Foreskin fibroblast (primary cell): ENCODE measurements at places on chromosomes 3 and 15.

DNA sequence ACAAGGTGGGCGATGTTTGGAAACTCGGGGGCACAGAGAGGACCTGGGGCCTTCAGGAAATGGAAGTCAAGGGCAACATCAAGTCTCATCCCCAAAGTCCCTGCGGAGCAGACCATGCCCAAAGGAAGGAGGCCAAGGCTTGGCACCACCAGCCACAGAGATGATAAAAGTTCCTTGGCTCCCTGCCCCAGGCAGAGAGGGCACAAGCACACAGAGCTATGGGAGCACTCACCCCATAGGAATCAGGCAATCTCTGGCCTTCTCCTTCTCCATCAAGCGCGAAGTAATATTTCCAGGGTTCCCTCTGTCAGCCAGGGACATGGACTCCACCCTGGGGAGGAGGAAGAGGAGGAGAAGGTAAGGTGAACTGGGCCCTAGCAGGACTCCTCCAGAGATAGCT lies 7.9 kb downstream of the ACAA1 start:
- DNase-seq = no peak

GRCh38 chr3:18892756-18893155 lies 255.6 kb upstream of the KCNH8 start:
- DNase-seq = no peak

- DNase-seq = no peak
These were observed 208.8 kb upstream of the CTDSPL start for GRCh38 chr3:37652851-37653250.

DNA sequence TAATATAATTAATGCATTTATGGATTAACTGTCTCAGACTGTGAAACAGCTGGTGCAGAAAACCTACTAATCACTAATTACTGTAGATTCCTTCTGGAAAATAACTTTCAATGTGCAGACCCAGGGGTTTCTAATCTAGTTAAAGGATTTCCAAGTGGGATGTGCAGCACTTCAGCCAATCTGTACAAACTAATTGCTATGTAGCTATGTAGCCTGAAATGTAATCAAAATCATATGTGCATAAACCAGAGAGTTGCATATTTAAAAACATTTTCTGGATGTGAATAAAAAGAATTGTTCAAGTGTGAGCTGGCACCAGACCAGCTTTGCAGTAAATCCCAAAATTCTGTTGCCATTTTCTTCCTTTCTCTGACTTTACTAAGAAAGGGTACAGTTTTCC lies 127.5 kb upstream of the CD96 start:
- DNase-seq = peak; percentile 2

GRCh38 chr3:114447950-114448479 lies 154.2 kb downstream of the TIGIT start:
- DNase-seq = no peak

DNA sequence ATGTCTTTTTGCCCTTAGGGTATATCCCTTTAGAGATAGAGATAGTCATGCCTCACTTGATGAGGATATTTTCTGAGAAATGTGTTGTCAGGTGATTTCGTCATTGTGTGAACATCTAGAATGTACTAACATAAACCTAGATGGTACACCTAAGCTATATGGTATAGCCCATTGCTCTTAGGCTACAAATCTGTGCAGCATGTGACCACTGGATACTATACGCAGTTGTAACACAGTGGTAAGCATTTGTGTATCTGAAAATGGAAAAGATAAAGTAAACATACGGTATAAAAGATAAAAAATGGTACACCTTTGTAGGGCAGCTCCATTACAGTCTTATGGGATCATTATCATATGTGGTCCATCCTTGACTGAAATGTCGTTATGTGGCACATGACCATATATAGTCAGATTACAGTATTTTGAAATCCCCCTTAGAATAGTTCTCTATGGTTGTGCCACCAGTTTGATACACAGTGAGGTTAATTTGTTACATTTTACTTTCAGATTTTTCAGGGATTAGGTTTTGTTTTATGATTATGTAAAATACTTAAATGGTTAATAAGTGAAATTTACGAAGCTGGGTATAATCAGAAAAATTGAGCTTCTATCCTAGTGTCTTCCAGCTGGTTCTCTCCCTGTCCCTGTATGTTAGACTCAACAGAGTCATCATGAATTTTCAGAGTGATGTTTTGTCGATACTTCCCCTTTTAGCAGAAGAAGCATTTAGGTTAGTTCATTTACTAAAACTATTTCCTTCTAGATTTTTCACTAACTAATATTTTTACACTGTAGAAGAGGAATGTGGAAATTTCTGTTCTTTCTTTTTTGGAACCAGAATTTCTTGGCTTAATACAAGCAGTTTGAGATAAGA lies 12.8 kb downstream of the SETD5 start:
- DNase-seq = no peak

DNA sequence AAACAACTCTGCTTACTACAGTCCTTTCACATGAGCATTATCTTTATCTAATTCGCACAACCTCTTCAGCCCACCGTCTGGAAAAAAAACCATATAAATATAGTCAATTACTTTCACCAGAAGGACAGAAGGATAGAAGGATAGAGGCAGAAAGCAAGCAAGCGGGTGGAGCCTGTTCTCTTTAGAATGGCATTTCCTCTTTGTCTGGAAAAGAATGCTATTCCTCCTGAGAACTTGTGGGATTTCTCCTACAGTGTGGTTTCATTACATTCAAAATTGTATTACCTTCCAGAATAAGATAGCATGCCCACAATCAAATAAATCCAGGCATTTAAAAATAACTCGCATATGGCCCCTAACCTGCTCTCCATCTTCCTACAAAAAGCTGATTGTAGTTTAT lies 23.1 kb downstream of the SLC30A4 start:
- peak; percentile 25 for DNase-seq

GRCh38 chr3:45066109-45066801 lies 40.2 kb downstream of the CLEC3B start:
- no peak for DNase-seq

DNA sequence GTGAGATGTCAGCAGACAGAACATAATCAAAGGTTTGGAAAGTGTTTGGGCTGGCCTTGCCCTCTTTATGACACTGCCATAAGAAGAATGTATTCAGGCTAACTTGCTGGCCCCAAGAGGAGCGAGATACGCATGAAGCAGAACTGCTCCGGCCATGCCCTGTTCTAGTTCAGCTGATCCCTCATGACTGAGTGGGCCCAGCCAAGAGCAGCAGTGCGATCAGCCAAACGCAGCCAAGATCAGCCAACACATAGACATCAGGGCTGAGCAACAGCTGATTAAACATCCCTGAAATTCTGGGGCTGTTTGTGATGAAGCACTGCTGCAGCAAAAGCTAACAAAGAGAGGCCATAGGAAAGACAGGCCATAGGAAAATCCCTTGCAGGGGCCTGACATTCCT lies 24.1 kb downstream of the POMGNT2 start:
- no peak for DNase-seq

DNA sequence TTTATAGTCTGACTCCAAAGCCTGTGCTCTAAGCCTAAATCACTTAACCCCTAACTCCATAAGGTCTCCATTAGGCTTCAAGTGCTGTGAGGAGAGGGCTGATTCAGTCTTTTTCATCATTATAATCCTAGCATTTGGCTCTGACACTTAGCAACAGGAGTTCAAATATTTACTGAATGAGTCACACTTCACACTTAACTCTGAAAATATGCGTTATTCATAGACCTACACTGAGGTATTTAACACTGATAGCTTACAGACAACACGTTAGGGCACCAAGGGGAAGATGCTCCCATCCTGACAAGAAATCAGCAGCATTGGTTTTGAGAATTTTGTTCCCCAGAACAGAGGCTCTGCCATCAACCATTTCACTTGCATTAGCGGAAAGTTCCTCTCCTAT lies 53.5 kb downstream of the MSL2 start:
- peak; percentile 84 for DNase-seq
